ENCODE measurements at places on chromosomes 6 and 20. TPM values are rescaled to one million over a fixed set of nuclear protein-coding genes. Genes with fewer than 3 reads are reported as not detected.

Gene CRISP3
- total RNA-seq = 0.85 TPM

Gene BMP7
- total RNA-seq = 22.2 TPM

Gene TMEM244
- total RNA-seq = not detected

Gene HCK
- total RNA-seq = not detected

Gene TBC1D20
- 34.4 TPM for total RNA-seq

Gene SMOC2
- total RNA-seq = 4.8 TPM

Gene ADGRF5
- not detected for total RNA-seq

- H3K27ac ChIP-seq = no peak overlapping the region
- no peak overlapping the region for H3K4me3 ChIP-seq
- H3K36me3 ChIP-seq = no peaks in the 10 kb centered on the region
- no peaks in the 10 kb centered on the region for H3K4me1 ChIP-seq
- H3K27me3 ChIP-seq = no peaks in the 10 kb centered on the region
Observed at GRCh38 chr6:46115634-46116033, 14.2 kb upstream of the ENPP4 start.

DNA sequence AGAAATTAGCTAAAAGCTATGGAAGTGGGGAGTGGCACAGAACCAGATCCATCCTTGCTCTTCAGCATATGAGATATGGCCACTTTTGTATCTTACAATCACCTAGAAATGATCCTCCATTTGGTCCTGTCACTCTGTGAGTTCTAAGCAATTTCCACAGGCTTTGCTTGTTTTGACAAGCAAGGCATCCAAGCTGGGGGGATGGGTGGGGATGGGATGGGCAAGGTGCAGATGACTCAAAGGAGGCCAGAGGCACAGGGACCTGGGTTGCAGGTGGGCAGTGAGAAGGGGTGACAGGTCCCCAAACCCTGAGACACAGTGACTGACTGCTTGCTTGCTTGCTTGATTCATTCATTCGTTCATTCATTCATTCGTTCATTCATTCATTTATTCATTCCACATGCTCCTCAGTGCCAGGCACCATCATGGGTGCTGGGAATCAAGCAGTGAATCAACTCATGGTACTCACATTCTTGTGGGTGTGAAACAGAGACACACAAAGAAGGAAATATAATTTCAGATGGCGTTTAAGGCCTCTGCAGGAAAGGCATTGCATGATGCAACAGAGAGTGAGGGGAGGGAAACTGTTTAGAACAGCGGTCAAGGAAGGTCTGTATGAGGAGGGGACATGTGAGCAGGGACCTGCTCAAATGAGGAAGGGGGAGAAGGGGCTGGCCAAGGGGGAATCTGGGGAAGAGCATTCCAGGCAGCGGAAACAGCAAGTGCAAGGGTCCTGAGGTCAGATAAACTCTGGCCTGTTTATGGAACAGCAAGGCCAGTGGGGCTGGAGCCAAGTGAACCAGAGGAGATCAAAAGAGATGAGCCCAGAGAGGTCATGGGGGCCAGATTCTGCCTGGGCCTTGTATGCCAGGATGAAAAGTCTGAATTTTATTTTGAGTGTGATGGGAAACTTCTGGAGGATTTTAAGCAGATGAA is 3.4 kb downstream of the KCNB1 start:
- peaks cover 70% of the 10 kb centered on the region for H3K27me3 ChIP-seq
- H3K4me1 ChIP-seq = peaks cover 3% of the 10 kb centered on the region
- no peak for DNase-seq
- H3K4me3 ChIP-seq = no peak overlapping the region
- H3K36me3 ChIP-seq = no peaks in the 10 kb centered on the region

DNA sequence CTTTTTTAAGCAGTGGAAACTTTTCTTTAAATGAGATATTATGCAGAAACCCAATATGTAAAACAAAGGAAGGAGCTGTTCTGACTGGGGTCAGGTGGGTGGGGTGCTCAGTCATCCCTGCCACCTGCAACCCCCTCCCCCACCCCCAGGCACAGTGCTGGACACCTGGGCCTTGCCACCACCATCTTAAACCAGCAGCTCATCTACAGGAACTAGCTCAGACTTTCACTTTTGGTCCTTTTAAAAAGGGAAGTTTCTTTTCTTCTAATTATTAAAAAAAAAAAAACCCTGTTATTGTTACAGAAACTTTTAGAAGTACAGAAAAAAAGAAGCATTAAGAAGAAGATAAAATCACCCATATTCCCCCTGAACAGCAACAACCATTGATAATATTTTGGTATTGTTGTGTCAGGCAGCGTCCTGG is 37.1 kb downstream of the PPP1R16B start:
- H3K4me1 ChIP-seq = peaks cover 3% of the 10 kb centered on the region
- no peaks in the 10 kb centered on the region for H3K36me3 ChIP-seq
- peaks cover 45% of the 10 kb centered on the region for H3K27me3 ChIP-seq
- no peak overlapping the region for H3K27ac ChIP-seq

DNA sequence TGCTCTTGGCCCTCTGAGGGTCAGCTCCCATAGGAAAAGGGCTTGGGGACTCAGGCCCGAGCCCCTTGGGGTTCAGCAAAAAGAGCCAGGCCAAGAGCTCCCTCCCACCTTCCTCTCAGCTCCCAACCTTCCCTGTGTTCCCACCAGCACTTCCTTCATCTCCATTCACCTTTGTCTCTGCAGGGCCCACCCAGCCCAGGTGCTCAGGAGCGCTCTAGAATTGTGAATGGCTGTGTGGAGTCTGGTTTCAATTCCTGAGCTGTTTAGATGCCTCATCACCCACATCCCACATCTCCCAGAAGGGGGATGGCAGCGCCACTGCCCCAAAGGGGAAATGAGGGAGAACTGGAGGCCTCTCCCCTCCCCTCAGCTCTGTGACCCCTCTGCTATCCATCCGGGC is 7.7 kb downstream of the GRM4 start:
- H3K27ac ChIP-seq = no peak overlapping the region
- H3K4me3 ChIP-seq = no peak overlapping the region
- no peaks in the 10 kb centered on the region for H3K36me3 ChIP-seq

DNA sequence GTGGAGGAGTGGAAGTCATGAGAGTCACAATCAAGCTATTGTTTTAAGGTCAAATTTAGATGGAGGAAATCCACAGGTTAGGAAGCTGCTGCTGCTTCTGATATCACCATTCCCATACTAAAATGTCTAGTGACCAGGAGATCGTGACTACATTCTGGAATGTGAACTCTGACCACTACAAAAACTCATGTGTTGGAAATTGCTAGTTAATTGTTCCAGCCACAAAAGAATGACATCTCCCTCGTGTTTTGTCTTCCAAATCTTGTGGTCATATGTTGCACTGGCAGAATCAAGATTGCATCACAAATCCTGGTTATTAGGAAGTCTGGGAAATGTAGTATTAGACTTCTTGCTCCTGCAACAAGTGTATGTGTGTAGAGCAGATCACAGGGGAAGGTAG is 441.9 kb downstream of the CD109 start:
- no peaks in the 10 kb centered on the region for H3K36me3 ChIP-seq
- H3K27me3 ChIP-seq = peaks cover 5% of the 10 kb centered on the region
- no peaks in the 10 kb centered on the region for H3K4me1 ChIP-seq

GRCh38 chr6:44653761-44654218 is 266.3 kb downstream of the CDC5L start:
- no peaks in the 10 kb centered on the region for H3K36me3 ChIP-seq
- H3K27ac ChIP-seq = no peak overlapping the region
- H3K4me1 ChIP-seq = peaks cover 37% of the 10 kb centered on the region
- peaks cover 20% of the 10 kb centered on the region for H3K27me3 ChIP-seq
- H3K4me3 ChIP-seq = no peak overlapping the region

DNA sequence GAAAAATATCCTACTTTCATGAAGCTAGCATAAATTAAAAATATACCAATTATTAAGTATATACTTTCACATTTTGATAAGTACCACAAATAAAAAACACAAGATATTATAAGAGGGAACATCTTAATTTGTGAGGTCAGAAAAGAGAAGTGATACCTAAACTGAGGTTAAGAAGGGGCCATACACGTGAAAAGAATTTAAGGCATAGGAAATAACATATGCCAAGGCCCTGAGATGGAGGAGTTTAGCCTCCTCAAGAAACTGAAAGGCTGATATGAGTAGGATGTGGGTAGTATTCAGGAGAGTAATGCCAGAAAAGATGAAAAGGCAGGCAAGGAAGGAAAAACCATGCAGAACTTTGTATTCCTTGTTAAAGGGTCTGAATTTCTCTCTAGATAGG is 116.6 kb upstream of the HTR1E start:
- H3K4me3 ChIP-seq = no peak overlapping the region
- no peaks in the 10 kb centered on the region for H3K27me3 ChIP-seq
- H3K36me3 ChIP-seq = no peaks in the 10 kb centered on the region
- no peak overlapping the region for H3K27ac ChIP-seq
- H3K4me1 ChIP-seq = no peaks in the 10 kb centered on the region

DNA sequence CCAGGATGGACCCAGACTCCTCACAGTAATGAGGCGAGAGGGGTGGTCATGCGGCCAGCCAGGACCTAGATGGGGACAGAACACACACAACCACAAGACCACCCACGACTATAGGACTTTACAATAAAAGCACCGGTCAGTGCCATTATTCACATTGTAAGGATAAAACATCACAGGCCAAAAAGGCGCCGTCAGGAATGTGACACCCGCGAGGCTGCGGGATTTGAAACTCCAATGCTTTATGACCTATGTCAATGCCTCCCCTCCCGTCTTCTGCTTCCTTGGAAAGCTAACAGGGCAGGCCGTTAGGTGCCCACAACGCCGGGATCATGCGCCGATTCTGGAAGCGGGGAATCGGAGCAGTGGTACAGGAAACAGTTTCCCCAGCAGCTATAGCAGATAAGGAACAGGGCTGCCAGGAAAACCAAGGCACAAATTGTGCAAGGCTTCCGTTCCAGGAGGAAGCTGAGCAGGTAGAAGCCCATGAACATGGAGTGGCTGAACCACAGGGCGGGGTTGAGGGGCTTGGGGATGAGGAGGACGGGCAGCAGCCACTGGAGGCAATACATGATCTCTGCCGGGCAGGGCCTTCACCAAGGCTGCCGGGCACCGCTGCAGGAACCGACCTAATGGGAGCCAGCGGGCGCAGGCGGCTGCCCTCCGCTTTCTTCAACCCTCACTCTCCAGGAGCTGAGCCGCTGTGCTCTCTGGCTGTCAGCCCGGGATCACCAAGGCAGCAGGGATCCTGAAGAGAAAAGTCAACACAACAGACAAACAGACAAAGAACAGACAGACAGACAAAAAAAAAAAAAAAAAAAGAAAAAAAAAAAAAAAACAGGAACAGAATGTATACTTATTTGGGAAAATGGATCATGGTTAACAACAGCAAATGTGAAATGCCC is 2.2 kb upstream of the NNAT start:
- no peak overlapping the region for H3K4me3 ChIP-seq
- H3K36me3 ChIP-seq = peaks cover 14% of the 10 kb centered on the region
- H3K27ac ChIP-seq = no peak overlapping the region
- H3K27me3 ChIP-seq = no peaks in the 10 kb centered on the region
- no peak for DNase-seq
- peaks cover 39% of the 10 kb centered on the region for H3K4me1 ChIP-seq

DNA sequence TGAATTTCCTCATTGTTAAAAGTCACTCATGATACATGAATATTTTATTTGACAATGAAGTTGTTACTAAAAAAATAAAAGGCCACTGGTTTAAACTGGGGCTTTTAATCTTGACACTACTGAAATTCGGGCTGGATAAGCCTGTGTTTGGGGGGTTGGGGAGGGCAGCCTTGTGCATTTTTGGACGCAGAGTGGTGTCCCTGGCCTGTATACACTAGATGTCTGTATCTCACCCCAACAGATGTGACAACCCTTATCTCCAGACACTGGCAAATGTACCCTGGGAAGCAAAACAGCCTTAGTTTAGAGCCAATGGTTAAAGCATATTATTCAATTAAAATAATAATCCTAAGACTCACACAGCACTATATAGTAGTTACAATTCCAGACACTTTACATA is 24.8 kb downstream of the MAN1A1 start:
- H3K27me3 ChIP-seq = no peaks in the 10 kb centered on the region
- no peak overlapping the region for H3K4me3 ChIP-seq
- H3K4me1 ChIP-seq = peaks cover 6% of the 10 kb centered on the region
- DNase-seq = no peak
- H3K27ac ChIP-seq = no peak overlapping the region

- H3K4me1 ChIP-seq = no peaks in the 10 kb centered on the region
- H3K36me3 ChIP-seq = peaks cover 24% of the 10 kb centered on the region
Observed at GRCh38 chr20:50879649-50880550, 51.3 kb downstream of the ADNP start.

DNA sequence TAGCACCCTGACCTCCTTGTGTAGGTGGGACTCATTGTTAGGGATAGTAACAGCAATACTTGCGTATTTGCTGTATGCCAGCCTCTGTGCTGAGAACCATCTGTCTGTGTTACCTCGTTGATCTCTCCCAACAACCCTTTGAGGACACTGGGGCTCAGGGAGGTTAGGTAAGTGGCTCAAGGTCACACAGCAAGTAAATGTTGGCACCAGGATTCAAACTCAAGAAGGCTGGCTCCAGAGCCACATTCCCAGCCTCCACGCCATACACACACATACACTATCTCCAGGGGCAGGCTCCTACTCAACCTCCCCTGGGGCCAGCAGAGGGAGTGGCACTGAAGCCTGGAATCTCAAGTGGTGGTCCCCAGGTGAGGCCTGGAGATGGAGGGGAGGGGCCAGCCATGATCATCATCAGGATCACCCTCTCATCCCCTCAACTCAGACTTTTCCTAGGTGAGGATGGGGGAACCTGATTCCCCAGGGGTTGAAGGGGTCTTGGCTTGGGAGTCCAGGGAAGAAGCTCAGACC is 109.4 kb downstream of the DLGAP4 start:
- H3K4me3 ChIP-seq = no peak overlapping the region
- H3K36me3 ChIP-seq = no peaks in the 10 kb centered on the region
- no peak for DNase-seq
- peaks cover 3% of the 10 kb centered on the region for H3K27me3 ChIP-seq
- H3K4me1 ChIP-seq = no peaks in the 10 kb centered on the region
- H3K27ac ChIP-seq = no peak overlapping the region

DNA sequence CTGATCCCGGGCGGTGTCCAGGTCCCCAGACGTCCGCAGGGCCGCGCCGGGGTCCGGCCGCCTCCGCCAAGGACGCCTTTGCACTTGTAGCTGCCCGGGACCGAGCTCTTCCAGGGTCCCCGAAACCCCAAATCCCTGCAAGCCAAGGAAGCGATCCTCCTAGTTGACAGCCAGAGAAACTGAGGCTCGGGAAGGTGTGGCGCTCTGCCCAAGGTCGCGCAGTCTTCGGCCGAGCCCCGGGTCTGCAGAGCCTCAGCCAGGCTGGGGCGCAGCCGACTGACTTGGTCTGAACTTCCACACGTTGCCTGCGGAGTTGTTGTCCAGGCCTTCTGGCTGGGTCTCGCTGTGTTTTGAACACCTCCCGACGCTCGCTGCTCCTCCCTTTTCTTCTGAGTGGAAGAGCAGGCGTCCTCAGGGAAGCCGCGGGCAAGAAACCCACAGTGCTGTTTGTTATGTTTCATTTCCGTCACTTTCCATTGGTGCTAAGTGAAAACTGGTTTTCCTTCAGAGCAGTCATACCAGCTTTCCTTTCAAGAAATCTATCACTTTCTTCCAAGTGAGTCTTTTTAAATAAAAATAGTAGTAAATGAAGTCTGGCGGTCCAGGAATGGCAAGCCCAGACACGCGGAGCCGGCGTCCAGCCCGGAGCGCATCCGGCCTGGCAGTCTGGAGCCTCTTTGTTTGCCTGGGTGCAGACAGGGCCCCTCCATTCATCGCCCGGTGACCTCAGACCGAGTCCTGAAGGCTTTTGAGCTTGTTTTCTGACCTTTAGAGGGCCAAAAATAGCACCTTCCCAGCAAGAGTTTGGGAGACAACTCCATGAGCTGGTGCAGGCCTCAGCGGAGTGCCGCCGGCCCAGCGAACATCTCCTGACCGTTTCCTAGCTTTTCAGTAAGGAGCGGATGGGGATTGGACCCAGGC is 698 bp downstream of the FAM210B start:
- peak; percentile 59 for DNase-seq
- H3K4me3 ChIP-seq = peak overlapping the region; percentile 91
- no peaks in the 10 kb centered on the region for H3K27me3 ChIP-seq
- H3K27ac ChIP-seq = peak overlapping the region; percentile 96
- peaks cover 20% of the 10 kb centered on the region for H3K4me1 ChIP-seq

Data from mesothelial cell of epicardium (in vitro differentiated cells).